Fibroblast of lung (primary cell): ENCODE measurements at places on chromosomes 7 and 10. TPM values are rescaled to one million over a fixed set of nuclear protein-coding genes. Genes with fewer than 3 reads are reported as not detected.

DNA sequence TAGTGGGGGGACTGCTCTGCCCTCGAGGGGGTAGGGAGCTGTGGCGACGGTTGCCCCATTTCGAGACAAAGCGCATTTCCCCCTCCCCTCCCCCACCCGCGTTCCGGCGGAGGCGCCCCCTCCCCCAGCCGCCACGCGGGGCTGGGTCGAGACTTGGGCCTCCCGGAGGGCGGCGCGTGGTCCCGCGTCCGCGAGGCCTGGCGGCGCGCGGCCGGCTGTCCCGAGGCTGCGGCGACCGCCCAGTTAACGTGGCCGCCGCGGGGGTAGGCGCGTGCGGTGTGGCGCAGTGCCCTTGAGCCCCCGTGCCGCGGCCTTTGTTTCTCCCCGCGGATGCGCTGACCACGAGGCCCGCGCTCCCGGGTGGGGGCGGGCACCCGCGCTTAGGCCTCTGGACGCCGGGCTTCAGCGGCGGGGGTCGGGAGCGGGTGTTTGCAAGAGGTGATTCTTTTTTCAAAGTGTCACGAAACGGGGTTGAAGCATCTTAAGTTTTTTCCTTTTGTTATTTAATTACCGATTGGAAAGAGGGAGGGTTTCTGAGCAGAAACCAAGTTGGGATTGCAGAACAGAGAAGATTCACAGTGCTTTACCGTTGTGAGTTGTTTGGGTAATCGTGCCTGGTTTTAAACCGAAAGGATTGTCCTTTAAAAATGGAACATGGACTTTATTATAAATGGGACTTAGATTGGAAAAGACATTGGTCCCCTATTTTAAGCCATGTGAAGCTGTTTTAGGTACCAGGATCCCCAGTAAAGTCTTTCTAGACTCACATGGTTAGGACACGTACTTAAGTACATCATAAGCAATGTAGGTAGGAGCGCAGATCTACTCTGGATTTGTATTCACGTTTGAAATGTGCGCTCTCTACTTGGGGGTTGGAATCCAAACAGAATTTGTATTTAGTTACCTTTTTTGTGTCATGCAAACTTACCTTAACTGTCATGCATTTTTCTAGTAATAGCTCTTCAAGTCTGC lies 760 bp downstream of the CBX3 start:
- peak overlapping the region; percentile 51 for H3K4me3 ChIP-seq
- no peaks in the 10 kb centered on the region for H3K27me3 ChIP-seq
- H3K4me1 ChIP-seq, result peaks cover 2% of the 10 kb centered on the region

DNA sequence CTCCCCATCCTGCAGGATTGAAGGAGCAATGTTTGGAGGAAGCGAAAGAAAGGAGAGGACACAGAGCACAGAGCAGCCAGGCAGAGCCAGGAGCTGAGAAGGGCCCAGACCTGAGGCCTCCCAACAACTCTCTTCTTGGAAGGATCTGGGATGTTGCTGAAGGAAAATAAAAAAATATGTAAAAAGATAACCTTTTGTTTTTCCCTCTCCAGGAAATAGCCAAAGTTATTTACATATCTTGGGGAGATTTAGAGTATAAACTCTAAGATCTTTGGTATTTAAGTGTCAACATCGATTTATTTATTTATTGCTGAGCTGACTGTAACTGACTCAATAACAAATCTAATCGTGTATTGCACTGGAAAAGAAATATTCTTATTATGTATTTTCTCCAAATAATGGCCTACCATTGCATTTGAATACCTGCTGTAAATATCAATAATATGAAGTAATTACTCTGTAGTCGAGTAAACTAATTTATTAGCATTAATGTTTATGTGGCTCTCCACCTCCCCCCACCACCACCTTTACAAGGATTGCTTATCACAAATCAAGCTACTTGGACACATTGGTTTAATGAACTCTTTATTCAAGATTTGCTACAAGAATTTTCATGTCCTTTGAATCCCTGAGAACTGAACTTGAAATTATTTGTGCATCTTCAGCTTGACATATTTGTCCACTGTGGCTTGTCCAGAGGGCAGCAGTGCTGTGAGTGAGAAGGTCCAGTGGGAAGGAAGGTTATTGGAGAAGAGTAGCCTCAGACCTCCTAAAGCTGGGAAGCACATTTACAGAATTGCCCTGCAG lies 1.8 kb upstream of the HOXA11 start:
- no peaks in the 10 kb centered on the region for H3K4me1 ChIP-seq
- no peak overlapping the region for H3K4me3 ChIP-seq
- H3K27ac ChIP-seq, result no peak overlapping the region
- H3K27me3 ChIP-seq, result peaks cover 92% of the 10 kb centered on the region

GRCh38 chr10:78766603-78767002 lies 302.2 kb upstream of the ZMIZ1 start:
- H3K27me3 ChIP-seq, result peaks cover 8% of the 10 kb centered on the region
- DNase-seq, result no peak
- H3K4me1 ChIP-seq, result no peaks in the 10 kb centered on the region
- no peak overlapping the region for H3K27ac ChIP-seq
- no peak overlapping the region for H3K4me3 ChIP-seq

DNA sequence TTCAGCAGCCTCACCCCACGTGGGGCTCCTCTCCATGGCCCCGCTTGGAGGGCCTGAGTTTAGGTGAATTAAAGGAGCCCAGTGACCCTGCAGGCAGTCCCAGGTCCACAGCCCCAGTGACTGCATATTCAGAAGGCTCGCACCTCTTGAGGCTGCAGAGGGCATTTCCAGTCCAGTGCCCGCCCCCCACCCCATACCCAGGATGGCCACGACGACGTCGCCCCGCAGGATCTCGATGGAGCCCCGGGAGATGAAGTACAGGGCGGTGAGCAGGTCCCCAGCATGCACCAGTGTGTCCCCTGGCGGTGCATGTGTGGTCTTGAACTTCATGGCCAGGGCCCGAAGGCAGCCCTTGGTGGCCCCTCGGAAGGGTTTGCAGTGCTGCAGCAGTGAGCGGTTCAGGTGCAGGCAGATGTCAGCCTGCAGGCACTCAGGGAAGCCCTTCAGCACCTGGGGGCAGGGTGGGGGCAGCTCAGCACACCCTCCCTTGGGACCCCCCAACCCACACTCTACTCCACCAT lies 28.1 kb downstream of the KCNH2 start:
- no peak for DNase-seq
- H3K4me1 ChIP-seq, result no peaks in the 10 kb centered on the region

DNA sequence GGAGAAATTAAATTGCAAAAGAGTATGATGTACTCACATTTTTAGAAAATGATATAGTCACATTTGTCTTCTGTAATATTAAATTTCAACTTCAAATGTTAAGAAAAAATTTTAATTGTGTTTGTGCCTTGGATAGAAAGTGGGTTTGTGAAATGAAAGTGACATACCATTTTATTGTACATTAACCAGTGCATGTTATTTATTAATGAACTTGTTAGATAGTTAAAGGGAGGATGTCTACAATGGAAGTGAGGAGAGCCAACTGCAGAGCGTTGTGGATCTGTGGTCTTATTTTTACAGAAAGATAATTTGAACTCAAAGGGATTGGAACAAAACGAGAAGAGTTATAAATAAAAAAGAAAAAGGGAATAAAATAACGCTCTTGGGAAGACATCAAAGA lies 291.7 kb downstream of the ARL4A start:
- DNase-seq, result no peak
- H3K4me3 ChIP-seq, result no peak overlapping the region
- no peaks in the 10 kb centered on the region for H3K27me3 ChIP-seq
- H3K27ac ChIP-seq, result no peak overlapping the region

- H3K36me3 ChIP-seq, result no peaks in the 10 kb centered on the region
- no peak overlapping the region for H3K27ac ChIP-seq
- H3K4me3 ChIP-seq, result no peak overlapping the region
- peak; percentile 30 for DNase-seq
These were observed 223.7 kb upstream of the HABP2 start for GRCh38 chr10:113329121-113329596.

GRCh38 chr10:47115322-47115721 lies 184.7 kb upstream of the GDF10 start:
- no peak for DNase-seq
- no peaks in the 10 kb centered on the region for H3K27me3 ChIP-seq
- H3K4me1 ChIP-seq, result peaks cover 9% of the 10 kb centered on the region
- H3K27ac ChIP-seq, result no peak overlapping the region
- H3K36me3 ChIP-seq, result no peaks in the 10 kb centered on the region

Gene FGFR2
- total RNA-seq, result under 0.01 and 0.17 TPM in 2 replicates

DNA sequence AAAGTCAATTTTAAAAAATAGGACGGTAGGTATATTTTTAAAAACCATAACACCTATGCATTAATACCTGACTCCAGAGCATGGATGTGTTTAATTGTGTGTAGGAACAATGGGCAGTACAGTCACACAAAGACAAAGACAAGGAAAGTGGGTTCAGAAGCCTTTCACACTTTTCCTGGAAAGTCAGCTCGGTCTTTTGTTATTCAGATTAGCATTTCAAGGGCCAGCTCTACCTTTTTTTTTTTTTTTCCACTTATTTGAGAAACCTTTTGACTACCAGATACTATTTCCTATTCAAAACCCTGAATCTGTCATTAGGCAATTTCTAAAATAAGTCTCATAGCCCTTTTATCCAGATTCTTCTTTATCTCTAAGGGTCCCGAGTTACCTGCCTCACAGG lies 401.9 kb downstream of the PARD3 start:
- no peaks in the 10 kb centered on the region for H3K27me3 ChIP-seq
- H3K4me1 ChIP-seq, result no peaks in the 10 kb centered on the region
- H3K4me3 ChIP-seq, result no peak overlapping the region
- no peak for DNase-seq
- H3K36me3 ChIP-seq, result no peaks in the 10 kb centered on the region
